ENCODE measurements at places on chromosomes 7 and 10.

GRCh38 chr10:13043520-13043919 lies 42.0 kb upstream of the CCDC3 start:
- DNase-seq: no peak

GRCh38 chr7:121069346-121070100 lies 81.0 kb downstream of the CPED1 start:
- no peak for DNase-seq

DNA sequence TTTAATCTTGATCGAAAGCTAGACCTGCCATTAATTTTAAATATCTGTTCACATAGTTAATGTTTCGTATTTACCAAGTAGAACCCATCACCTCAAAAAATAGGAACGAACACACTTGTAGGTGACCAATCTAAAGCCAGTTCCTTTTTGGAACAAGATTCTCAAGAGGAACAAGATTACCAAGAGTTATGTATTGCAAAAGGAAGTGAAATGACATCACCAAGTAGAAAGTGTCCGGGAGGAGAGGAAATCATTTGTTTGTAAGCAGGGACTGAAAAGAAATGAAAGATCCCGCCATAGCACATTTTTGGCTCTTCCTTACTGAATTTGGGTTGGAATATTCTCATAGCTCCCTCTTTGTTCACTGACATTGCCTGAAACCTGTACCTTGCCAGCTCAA lies 1200.5 kb downstream of the SORCS1 start:
- DNase-seq: no peak

- DNase-seq: no peak
Observed at GRCh38 chr7:133061357-133061756, 20.5 kb downstream of the CHCHD3 start.

GRCh38 chr10:47421057-47421952 lies 37.2 kb upstream of the ZNF488 start:
- DNase-seq: no peak

DNA sequence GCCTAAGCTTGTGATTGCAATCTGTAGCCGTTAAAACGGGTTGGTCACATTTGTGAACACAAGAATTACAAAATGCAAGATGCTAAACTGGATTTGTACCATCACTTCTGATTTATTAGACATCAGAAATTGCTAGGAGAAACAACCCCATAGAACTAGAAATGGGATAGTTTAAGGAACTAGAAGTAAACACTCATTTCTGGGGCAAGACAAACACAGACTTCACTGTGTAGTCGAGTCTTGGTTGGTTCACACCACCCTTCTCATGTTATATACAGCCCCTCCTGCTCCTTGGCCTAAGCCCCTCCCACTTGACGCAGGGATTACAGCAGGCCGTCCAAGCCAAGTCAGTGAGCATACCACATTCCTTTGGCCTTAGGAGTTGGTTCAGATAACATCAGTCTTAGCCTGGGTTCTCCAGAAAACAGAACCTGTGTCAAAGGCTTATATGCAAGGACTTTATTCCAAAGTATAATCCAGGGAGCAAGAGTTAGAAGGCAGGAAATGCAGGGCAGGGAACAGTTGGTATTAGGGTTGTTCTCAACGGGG lies 2.0 kb upstream of the NRAP start:
- DNase-seq: no peak
